ENCODE measurements at places on chromosomes 4 and X.

GRCh38 chr4:37446016-37446415, 201.5 kb downstream of the NWD2 start:
- no peak for DNase-seq

- DNase-seq: no peak
Observed at GRCh38 chr4:41940834-41941233, 5.6 kb downstream of the TMEM33 start.

DNA sequence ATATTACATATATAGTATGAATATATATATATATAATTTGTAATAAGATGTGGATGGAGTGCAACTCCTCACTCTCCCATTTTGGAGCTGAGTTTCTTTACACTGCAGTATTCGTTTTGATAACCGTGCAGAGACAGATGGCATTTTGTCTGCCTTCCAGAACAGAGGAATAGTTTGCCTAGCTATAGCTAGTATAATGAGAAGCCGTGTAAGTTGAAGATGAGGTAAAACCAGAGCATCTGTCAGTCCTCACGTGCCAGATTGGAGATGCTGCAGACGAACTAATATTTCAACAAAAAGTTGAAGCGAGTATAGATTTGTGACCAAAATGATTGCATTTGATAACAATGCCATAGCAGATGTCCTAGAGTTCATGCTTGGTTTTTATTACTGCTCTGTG, 180.6 kb downstream of the FMR1NB start:
- DNase-seq: no peak

DNA sequence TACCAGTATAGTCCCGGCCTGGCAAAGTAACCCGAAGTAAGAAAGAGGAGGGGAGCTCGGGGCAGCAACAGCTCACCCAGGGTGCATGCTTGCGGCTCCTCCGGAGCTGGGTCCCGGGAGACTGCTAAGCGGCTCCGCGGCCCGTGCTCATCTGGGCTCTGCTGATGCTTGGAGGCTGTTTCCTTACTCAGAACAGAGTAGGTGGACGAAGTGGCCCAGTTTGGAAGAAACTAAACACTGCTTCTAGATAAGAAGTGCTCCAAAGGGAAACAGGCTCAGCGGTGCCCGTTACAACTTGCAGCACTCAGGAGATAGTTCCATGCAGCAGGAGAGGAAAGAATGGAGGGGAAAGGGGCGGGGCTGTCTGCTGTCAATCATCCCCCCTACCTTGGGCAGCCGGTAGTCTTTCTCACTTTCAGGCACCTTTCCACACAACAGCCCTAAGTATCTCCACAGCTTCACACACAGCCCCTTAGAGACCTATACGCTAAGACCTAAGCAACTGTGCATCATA, at the start of gene COL4A6:
Gene COL4A6, minus strand, starts transcription at position 313 of the 514 bp plus-strand sequence. Its CDS starts 226 bp downstream, at position 87.
- no peak for DNase-seq

DNA sequence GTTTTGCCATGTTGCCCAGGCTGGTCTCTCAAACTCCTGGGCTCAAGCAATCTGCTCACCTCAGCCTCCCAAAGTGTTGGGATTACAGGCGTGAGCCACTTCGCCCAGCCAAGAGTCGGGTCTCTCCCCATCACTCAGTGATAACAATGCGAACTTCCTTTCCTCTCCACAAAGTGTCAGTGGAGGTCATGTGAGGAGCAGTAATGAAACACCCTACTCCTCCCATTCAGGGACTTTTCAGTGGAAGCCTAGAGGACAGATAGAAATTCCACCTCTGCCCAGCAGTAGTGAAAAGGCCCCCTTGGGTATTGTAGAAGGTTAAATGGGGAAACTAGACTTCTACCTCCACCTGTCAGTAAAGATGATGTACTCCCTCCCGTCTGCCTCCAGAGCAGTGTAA, 141.9 kb upstream of the STK26 start:
- DNase-seq: no peak

GRCh38 chr4:183600189-183600685, 58.7 kb downstream of the RWDD4 start:
- DNase-seq: no peak

DNA sequence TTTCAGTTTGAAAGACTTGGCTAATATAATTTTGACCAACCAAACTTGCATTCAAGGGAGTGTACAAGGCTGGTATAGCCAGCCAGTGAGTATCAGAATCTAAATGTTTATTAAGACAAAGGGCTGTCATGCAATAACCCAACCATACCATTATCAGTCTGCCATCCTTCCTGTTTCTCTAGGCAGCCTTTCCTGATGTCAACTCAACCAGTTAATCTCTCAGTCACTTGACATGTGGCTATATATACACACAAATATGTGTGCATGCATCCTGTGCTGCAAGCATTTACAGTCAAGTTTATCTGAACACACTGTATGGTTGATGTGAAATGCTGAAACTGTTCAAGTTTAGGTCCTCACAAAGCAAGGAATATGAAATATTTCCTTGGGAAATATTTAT, 17.2 kb downstream of the BTK start:
- DNase-seq: no peak

GRCh38 chr4:90733211-90733610, 606.0 kb downstream of the CCSER1 start:
- no peak for DNase-seq
